ENCODE measurements at places on chromosomes 11 and 22.

- no peak for DNase-seq
Measured at GRCh38 chr11:77580712-77581337, 8.9 kb upstream of the AQP11 start.

GRCh38 chr11:2192435-2192834 lies 20.8 kb upstream of the TH start:
- no peak for DNase-seq

- no peak for DNase-seq
Measured at GRCh38 chr11:26276798-26277424, 55.0 kb upstream of the ANO3 start.

DNA sequence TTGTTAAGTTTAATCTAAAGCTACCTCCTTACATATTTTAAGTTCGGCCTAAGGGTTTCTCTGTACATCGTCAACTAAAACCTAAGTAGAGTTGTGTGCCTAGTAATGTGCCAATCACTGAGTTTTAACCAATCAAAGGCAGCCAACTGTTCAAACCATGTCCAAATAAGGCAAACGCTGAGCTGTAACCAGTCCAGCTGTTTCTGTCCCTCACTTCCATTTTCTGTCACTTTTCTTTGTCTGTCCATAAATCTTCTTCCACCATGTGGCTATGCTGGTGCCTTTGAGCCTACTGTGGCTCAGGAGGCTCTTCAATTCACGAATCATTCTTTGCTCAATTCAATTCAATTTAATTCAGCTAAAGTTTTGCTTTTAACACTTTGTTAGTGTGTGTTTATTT lies 13.9 kb upstream of the ATXN10 start:
- no peak for DNase-seq

DNA sequence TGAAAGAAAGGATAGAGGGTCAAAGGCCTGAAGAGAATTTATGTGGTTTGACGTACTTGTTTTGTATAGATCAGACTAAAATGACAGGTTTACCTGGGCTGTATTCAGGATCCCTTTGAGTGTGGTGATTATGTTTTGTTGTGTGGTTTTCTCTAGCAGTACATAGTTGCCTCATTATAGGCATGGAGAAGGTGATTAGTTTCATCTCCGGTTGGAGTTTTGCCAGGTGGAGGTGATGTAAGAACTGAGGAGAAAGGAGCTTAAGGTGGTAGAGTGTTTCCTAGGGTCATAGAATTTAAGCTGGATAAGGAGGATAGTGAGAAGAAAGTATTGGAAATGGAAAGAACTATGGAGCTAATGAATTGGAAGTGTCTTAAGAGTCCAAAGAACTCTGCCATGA lies 229.0 kb downstream of the TMEM135 start:
- no peak for DNase-seq

Measured in GF-D8 (cell line).